T-helper 2 cell treated with Interferon-gamma antibody and Interleukin-4, amounts not matched to agents 5 μg/mL and 100 μg/mL, for 36 hours (primary cell): ENCODE measurements at places on chromosomes 2 and 18.

GRCh38 chr18:50866765-50867164 lies 12.2 kb upstream of the ME2 start:
- DNase-seq = no peak

DNA sequence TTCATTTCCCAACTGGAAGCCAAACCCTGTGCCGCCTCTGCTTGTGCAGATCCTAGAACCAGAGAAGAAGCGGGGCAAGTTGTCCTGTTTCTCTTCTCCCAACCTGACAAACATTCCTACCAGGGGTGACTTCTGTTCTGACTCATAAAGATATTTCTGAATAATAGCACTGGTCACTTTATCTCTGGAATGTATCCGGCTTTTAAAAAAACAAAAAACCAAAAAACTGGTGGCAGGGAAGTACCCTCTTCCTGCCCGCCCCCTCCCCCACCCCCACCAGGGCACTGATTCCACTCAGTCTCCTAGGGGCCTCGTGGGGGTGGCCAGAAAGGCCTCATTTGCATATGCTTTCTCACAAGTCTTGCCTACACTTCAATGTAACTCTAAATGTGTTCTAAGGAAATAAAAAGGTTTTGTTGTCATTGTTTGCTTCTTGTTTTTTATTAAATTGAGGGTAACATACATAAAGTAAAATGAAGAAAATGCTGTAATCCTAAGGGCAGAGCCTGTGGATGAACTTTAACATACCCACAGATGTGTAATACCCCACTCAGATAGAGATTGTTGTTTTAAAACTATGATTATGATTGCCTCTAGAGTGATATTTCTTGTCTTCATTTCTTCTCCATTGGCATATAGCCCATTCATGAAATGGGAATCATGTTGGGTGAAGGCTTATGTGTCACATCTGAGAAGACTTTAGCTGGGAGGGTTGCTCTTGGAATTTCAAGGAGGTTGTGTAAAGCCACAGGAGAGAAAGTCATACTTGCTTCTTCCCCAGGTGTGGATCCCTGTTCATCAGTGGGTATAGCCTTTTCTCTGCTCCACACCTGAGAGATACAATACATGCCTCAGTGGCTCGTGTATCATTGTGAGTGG lies 5.3 kb upstream of the FOSL2 start:
- no peak for DNase-seq

DNA sequence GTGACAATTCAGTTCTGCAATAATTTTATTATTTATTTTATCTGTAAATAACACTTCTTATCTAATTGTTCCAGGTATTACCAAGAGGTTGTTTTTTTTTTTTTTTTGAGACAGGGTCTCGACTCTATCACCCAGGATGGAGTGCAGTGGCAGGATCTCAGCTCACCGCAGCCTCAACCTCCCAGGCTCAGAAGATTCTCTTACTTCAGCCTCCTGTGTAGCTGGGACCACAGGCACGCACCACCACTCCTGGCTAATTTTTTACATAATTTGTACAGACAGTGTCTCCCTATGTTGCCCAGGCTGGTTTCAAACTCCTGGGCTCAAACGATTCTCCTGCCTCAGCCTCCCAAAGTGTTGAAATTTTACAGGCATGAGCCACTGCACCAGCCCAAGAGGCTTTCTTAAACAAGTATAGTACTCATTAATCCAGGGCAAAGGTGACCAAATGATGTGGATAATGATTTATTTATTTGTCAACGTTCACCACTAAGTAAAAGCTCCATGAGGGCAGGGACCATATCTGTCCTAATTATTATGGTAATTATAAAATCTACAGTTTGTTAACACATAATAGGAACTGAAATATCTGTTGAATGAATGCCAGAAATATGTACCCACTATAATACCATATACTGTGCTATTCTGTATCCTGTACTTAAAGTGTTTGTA lies 12.0 kb downstream of the STK17B start:
- DNase-seq = no peak

DNA sequence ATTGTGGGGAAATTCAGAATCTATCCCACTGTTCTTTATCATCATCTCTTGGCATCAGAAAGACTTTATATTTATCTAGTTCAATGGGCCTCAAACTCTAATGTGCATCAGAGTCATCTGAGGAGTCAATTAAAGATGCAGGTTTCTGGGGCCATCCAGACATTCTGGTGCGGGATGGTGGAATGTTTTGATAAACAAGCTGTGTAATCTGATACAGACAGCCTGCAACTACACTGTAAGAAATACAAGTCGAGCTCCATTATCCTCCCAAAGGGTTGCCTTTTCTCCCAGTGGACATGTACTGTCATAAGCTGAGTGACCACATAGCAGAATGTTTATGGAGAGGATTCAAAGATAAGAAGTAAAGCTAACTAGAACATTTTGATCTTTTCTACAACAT lies 515.3 kb upstream of the DCC start:
- DNase-seq = no peak

GRCh38 chr2:207828361-207829057 lies 58.8 kb upstream of the FZD5 start:
- DNase-seq = no peak

- peak; percentile 32 for DNase-seq
These were observed 22.2 kb upstream of the TTC39C start for GRCh38 chr18:23992089-23992940.

- DNase-seq = peak; percentile 13
These were observed 162.9 kb upstream of the ZNF516 start for GRCh38 chr18:76657911-76658470.

GRCh38 chr2:161913865-161914264 lies 160.2 kb downstream of the DPP4 start:
- no peak for DNase-seq

- no peak for DNase-seq
These were observed 46.0 kb downstream of the ZBTB7C start for GRCh38 chr18:48363175-48363574.

- DNase-seq = no peak
These were observed 7.9 kb upstream of the E2F6 start for GRCh38 chr2:11473659-11474433.

- no peak for DNase-seq
These were observed 10.7 kb downstream of the MERTK start for GRCh38 chr2:111909079-111909478.

DNA sequence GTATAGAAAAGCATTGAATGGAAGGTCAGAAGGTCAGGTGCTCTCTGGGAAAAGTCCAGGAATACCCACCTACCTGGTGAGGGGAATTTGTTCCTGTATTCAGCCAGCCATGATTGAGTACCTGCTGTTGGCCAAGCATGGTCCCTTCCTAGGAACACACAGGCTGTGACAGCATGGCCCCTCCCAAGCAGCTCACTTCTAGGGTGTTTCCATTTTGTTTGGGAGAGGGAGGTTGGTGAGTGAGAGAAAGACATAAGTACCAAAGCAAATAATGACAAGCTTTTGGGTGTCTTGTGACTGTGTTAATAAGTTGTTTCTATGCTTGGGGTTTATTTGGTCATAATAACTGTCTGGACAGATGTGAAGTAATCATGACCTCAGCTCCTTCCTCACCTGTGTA lies 46.3 kb downstream of the CABLES1 start:
- DNase-seq = no peak

- DNase-seq = no peak
These were observed 20.7 kb downstream of the FOSL2 start for GRCh38 chr2:28413152-28413898.

DNA sequence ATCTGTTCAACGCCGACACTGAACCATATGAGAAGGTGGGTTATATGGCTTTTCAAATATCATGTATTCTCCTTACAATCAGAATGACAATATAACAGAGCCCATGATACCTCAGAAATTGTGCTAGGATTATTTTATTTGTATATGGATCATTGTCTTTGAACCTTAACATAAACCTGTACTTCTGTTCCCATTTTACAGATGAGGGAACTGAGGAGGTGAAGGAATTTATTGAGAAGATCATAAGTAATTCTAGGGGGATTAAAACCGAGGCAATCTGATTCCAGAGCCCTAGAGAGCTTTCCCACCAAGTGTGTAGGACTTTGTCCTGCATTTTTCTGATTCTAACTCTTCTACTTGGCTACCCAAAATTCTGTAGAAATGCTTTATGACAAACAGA lies 279.8 kb upstream of the FANCL start:
- no peak for DNase-seq

GRCh38 chr18:13624563-13625237 lies 101.7 kb downstream of the FAM210A start:
- DNase-seq = no peak

GRCh38 chr2:225768741-225769140 lies 369.2 kb downstream of the NYAP2 start:
- DNase-seq = no peak

GRCh38 chr2:231541645-231542044 lies 11.4 kb upstream of the NMUR1 start:
- no peak for DNase-seq

DNA sequence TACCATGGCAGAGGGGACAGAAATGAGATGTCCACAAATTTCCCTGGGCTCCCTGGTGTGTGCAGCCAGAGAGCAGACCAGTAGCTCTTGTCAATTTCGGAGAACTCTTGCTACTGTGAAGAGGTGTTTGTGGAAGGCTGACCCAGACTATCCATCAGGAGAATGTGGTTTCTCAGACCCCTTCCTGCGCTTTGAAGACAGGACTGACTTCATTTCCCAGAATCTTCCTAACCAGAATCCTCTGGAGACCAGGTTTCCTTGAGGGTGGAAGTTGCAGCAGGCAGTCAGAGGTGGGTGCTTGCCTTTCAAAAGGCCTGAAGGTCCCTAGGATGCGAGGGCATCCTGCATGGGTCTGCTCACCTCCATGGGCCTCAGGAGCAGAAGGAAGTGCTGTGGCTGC lies 121.9 kb downstream of the LAMA3 start:
- no peak for DNase-seq

GRCh38 chr18:49460976-49461601 lies 644 bp upstream of the DYM start:
- DNase-seq = no peak

GRCh38 chr2:215619022-215619958 lies 183.4 kb upstream of the FN1 start:
- no peak for DNase-seq

- DNase-seq = no peak
These were observed 41.6 kb downstream of the HS6ST1 start for GRCh38 chr2:128276878-128277675.

DNA sequence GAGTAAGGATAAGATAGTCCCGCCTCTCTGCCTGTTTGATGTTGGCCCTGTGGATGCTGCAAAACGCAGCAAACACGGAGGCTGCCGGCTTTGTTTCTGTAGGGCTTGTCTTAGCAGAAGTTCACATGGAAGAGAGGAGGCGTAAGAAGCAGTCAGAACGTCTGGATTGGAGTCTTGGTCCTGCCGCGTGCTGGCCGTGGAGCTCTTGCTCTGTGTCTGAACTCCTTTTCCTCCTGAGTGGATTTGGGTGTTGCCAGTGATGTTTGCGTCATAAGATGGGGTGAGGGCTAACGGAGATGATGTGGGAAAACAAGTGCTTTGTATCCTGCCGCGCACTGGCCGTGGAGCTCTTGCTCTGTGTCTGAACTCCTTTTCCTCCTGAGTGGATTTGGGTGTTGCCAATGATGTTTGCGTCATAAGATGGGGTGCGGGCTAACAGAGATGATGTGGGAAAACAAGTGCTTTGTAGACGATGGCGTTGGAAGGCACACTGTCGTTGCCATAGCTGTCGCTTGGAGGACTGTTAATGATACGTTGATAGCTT lies 240.9 kb downstream of the AGAP1 start:
- DNase-seq = no peak

- DNase-seq = no peak
These were observed 132.2 kb downstream of the TDRD15 start for GRCh38 chr2:21256006-21256405.

DNA sequence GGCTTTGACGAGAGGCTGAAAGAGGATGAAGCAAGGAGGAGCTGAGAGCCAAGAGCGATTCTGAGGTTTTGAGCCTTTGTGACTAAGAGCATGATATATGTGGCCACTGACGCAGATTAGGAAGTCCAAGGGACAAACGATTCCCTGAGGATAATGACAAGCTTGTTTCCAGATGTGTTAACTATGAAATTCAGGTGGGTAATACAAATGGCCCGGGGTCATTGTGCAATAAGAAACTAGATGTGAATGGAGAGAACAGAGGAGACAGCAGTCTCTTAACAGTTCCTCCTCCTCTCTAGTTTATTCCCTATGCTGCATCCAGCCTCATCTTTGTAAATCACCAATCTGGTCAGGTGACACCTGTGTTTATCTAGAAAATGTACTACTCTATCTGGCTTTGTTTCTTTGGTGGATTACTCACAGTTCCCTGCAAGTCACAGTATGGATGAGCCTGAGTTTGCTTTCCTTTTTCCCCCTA lies 84.2 kb downstream of the SOCS6 start:
- no peak for DNase-seq

DNA sequence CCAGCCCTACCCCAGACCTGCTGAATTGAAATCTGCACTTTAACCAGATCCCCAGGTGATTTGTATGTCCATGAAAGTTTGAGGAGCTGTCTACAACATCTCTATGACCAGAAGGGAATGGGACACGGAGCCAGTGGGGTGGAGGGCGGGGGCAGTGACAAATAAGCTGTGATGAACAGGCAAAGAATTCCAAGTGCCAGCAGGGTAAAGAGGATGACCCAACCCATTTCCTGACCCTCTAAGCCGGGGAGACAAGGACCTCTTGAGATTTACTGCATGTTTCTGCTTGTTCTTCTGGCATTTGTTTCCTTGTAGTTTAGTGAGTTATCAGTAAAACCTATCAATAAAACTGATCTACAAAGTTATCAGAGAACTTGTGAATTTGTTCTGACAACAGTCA lies 8.7 kb downstream of the TET3 start:
- DNase-seq = no peak

- DNase-seq = no peak
These were observed 110.2 kb downstream of the CTAGE1 start for GRCh38 chr18:22307528-22307927.

DNA sequence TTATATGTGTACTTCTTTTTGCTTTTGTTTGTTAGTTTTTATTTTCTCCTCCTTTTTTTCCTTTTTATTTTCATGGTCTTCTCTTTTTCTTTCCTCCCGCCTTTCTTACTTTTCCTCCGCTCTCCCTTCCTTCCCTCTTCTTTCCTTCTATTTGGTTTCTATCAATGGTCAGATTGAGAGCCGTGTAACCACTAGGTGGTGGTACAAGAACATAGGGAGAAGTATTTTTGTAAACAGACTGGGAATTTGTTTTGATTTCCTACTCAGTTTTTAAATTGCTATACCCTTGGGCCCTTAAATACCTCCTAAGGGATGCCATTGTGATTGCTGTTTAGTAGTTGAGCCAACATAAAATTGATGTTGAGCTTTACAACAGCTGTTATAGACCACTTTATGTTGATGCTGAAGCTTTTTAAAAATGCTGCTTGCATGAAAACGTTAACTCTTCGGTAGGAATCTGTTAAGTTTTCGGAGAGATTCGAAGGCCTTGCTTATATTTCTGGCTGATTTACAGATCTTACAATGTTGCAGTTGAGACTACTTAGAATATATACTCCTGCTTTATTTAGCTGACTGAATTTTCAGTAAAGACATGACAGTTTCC lies 124.2 kb downstream of the UBE2E3 start:
- no peak for DNase-seq
